NCI-H82 (cell line): ENCODE measurements at places on chromosomes 6 and 20.

- peak; percentile 13 for DNase-seq
Measured at GRCh38 chr20:46062151-46062550, 27.6 kb downstream of the NCOA5 start.

- no peak for DNase-seq
Measured at GRCh38 chr6:40802481-40802880, 215.3 kb upstream of the LRFN2 start.

DNA sequence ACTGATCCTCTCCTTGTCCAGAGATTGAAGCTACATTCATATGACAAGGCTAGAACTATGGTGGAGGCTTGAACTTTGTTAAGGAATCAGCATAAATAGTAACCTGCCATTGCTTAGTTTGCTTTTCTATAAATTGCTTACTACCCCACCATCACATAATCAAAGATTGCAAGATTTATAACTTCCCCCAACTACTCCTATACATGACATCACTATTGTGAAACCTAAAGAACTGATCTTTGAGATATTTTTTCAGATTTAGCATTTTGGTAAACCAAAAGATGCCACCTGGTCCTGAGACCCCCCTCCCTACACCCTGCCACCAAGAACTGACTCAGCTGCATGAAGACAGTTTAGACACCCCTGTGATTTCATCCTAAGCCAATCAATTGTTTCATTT, 385.3 kb downstream of the CDC5L start:
- no peak for DNase-seq

GRCh38 chr20:18390201-18390600, 76.6 kb downstream of the DZANK1 start:
- DNase-seq: no peak
